ENCODE measurements at places on chromosomes 4 and X.

- DNase-seq = no peak
Measured at GRCh38 chr4:47533689-47534347, 48.7 kb downstream of the ATP10D start.

GRCh38 chrX:7603387-7603786 is 239.6 kb upstream of the VCX start:
- DNase-seq = no peak

DNA sequence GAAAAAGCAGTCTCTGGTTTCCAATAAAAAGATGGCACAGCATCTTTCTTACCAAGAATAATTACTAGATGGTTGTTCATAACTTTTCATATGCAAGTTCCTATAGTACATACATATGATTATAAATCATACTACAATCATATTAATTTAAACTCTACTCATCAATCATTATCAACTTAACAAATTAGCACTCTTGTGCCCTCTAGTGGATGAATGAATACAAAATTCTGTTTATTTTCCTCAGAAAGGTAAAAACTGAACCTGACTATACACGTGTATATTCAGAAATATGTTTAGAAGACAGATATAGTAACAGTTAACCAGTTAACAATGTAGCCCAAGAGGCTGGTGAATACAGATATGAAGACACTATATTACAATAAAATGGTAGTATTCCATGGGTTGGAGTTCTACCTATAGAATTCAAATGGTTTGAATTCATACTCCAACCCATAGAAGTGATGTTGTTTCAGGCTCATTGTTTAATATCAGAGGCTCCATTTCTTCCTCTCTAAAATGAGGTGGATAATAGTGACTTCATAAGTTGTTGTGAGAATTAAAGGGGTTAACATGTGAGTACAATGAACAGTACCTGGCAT is 100.0 kb downstream of the ADAMTS3 start:
- peak; percentile 67 for DNase-seq

DNA sequence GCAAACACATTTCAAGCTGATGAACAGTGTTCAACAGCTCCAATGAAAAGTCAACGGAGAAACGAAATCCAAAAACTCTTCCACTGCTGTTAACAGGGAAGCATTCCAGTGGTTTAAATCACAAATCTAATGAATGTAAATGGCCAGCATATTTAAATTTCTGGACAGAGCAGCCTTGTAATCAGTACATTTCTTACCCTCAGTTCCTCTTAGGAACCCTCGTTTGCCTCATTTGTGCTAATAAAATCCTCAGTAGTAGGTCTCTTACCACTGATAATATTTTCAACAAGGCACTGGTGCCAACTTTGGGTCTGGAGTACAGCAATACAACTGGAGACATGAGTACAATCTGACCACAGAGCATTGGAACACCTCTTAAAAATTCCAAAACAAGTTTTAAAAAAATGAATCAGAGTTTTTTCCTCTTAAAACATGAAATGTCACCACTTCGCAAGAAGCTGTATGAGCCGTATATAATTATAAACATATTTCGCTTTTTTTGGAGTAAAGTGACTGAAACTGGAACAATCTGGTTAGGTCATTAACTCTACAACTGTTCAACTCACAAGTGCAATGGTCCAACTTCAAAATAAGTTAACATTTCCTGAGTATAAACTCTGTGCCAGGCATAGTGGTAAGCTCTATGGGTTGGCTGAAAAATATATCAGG is 211.2 kb downstream of the CPEB2 start:
- no peak for DNase-seq

DNA sequence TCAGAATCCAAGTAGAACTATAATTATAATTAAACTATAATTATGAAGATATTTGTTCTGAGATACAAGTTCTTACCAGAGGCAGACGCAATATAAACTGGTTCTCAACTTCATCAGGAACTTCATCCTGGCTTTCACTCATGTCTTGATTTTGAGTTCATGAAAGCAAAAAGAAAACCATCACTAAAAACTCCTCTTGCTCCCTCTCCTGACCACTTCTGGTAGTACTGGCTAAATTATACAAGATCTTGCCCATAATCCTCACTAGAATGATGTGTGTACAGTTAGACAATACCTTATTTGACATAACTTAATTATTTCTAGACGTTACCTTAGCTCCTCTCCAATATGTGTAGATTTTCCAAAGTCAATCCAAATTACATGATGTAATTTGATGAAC is 3.7 kb downstream of the TAF7L start:
- peak; percentile 57 for DNase-seq

- DNase-seq = no peak
Measured at GRCh38 chrX:140492066-140492994, 12.5 kb downstream of the SOX3 start.

- DNase-seq = no peak
Measured at GRCh38 chr4:16530688-16531635, 304.7 kb upstream of the TAPT1 start.

DNA sequence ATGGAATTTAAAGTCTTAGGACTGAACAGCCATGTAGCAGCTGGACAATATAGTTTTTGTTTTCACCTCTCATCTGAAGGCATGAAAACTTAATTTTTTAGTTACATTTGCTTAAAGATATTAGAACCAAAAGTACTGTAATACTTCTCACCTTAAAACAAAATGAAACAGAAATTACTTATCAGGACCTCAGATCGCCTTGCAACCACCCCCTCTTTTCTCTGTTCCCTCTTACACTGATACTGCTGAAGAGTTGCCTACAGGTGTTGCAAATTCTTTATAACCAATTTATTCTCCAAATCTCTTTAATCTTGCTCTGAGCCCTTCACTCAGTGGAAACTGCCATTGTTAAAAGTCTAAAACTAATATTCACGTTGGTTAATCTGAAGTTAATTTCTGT is 145.0 kb downstream of the SPCS3 start:
- DNase-seq = no peak

- no peak for DNase-seq
Measured at GRCh38 chr4:98468709-98469108, 189.7 kb downstream of the TSPAN5 start.

- peak; percentile 78 for DNase-seq
Measured at GRCh38 chr4:37389967-37390580, 145.5 kb downstream of the NWD2 start.

DNA sequence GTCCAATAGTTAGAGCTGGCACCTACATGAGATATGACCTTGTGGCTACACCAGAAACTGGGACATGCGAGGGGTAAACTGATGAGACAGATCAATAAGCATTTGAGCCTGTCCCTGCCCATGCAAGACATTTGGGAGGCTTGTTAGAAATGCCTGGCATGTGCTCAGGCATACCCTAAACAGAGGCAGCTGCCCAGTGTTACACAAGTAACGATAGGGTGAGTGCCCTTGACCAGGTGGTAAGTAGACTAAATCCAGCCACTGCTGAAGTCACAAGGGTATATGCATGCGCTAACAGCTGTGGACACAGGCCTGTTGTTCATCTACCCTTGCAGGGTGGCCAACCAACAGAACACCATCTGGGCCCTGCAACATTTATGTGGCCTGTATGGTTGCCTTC is 56.1 kb upstream of the CCDC149 start:
- DNase-seq = no peak

DNA sequence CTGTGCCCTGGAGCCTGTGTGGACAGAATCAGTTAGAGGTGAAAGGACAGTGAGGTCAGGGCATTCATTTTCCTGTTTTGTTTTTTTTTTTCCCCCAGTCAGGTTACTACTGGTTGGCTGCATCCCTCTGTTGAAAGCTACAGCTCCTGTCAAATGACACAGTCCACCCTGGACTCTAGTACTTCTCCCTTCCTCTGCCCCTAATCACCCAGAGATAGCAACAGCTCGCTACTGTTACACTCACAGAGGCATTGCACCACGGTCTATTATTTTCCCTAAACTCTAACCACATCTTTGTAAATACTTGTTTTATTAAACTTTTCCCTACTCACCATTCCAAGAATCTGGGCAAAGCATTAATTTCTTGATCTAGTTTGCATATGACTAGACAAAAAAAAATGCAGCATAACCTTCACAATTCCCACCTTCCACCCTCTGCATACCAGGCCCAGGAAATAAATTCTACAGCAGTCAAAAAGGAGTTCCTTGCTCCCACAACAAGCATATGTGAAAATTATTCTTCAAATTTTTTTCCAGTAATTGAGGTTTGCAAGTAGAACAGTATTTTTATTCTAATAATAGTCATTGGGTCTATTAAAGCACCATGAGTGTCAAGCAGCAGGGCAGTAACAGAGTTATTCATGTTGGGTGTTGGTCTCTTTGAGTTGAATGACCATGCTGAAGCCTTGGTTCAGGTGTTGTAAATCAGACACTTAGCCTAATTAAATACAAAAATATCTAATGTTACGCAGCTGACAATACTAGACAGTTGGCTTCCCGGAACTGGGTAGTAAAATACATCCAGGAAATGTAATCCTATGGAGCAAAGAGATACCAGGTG is 329.2 kb downstream of the INPP4B start:
- no peak for DNase-seq

DNA sequence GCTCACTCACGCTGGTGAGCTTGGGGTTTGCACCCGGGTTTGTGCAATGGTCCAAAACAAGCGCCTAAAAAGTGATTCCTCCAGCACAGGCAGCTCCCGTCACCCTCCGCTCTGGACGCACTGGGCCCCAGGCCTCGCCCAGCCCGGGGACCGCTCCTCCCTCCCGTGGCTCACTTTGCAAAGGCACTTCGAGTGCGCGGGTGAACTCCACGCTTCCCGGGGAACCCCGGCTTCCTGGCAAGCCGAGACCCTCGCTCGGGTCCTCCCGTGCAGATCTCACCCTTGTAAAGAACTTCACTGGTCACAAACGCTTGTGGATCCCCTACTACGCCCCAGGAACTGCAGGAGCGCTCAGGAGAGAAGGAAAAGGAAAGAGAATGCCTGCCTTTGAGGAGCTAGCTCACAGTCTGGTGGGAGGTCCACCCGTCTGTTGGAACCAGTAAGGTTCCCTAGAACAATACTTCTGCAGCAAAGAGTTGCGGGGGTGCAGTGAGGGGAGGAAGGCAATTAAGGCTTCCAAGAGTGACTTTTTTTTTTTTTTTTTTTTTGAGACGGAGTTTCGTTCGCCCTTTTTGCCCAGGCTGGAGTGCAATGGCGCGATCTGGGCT is at the start of gene CTPS2:
TSS of gene CTPS2 (minus strand) at position 122 of the 608 bp plus-strand sequence. CDS start 9,767 bp downstream, outside the sequence.
- peak; percentile 58 for DNase-seq

DNA sequence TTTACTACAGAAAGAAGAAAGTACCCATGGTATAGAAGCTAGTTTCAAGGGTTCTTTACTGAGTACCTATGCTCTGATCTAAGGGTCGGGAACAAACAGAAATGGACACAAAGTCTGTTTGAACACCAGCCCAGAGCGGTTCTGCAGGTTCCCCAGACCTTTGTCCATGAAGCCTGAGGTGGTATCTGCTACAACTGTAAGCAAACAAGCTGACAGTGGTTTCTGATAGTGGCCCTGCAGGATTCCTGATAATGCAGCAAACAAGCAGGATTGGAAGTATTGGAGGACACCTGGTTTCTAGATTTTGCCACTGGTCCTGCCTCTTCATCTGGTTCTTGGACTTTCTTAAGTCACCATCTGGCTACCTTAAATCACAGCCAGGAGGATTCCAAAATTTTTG is 23.7 kb downstream of the SMPX start:
- DNase-seq = no peak

- DNase-seq = no peak
Measured at GRCh38 chr4:129950217-129950616, 854.3 kb downstream of the C4orf33 start.

DNA sequence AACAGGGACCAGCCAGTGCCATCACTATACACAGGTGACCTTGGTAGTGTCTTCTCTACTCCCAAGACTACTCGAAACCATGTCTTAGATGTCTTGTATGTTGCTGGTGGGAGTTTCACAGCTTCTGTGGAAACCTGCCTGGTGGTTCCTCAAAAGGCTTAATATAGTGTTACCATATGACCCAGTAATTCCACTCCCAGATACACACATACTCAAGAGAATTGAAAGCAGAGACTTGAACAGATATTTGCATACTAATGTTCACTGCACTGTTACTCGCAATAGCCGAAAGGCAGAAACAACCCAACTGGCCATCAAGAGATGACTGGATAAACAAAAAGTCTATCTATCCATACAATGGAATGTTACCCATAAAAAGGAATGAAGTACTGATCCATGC is 3.1 kb downstream of the TFDP3 start:
- no peak for DNase-seq

GRCh38 chr4:77881460-77882295 is 19.0 kb downstream of the MRPL1 start:
- DNase-seq = peak; percentile 18

GRCh38 chr4:149218672-149219071 is 597.0 kb downstream of the IQCM start:
- DNase-seq = no peak

DNA sequence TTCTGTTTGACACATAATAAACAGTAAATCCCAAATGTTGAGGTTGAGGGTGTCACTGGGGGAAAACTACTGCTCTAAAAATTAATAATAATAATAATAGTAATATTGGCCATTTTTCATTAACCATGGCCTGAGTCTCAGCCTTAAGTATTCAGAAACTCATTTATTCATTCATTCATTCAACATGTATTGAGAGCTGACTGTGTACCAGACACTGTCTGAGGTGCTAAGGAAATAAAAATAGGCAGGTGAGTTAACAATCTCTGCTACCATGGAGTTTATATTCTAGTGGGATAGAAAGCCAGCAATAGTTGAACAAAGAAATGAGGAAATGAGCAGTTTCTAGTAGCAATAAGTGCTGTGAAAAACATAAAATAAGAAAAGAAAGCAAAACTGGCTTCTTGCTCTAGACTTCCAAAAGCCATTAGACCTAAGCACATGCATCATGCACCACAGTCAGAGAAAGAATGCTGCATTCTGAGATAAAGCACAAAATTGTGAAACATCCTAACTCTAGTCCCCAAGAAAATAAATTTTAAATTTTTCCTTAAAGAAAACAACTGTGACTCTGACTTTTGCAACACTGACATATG is 278.7 kb downstream of the RCHY1 start:
- no peak for DNase-seq

DNA sequence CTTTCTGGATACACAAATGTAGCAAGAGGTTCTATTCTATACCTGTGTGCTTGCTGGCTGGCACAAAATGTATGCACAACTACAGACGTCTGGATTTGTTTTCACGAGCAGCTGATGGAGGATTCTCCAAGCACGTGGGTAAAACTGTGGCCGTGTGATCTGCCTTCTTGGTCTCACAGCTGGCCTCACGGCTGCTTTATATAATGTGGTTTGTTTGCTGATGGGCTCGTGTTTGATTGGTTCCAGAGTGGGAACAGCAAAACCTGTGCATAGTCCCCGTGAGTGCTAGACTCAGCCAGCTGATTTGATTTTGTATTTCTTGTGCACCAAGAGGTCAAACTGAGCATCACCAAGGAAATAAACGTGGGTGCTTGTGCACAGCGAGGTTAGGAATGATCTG is 262.6 kb upstream of the RPS6KA3 start:
- no peak for DNase-seq

- DNase-seq = no peak
Measured at GRCh38 chrX:10486373-10486772, 134.0 kb downstream of the MID1 start.

GRCh38 chr4:167614866-167615265 is 380.6 kb upstream of the SPOCK3 start:
- DNase-seq = no peak

Measured in GM23338 (cell line).